NCI-H2029 treated with DMSO at 0.1 percent for 48 hours (cell line): ENCODE measurements at places on chromosomes 4 and X.

- DNase-seq = no peak
Measured at GRCh38 chr4:98803251-98803650, 125.7 kb downstream of the EIF4E start.

- no peak for DNase-seq
Measured at GRCh38 chrX:23765449-23765848, 17.5 kb upstream of the SAT1 start.

GRCh38 chr4:59597536-59598329 lies 1602.4 kb upstream of the ADGRL3 start:
- no peak for DNase-seq

- DNase-seq = no peak
Measured at GRCh38 chr4:116705466-116705865, 379.9 kb downstream of the TRAM1L1 start.

DNA sequence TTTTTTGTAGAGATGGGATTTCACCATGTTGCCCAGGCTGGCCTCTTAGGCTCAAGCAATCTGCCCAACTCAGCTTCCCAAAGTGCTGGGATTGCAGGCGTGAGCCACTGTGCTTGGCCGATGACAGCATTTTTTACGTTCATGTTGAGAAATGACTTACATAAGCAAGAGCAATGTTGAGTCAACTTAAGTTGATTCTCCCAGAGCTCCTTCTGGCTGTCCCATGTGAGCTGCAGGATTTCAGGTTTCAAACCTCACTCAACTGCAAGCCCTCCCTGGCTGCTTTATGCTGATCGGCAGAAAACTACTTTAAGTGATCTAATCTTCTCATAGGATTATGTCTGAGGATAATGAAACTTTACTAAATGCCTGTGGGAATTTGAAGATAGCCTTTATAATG lies 86.8 kb downstream of the GC start:
- DNase-seq = no peak

DNA sequence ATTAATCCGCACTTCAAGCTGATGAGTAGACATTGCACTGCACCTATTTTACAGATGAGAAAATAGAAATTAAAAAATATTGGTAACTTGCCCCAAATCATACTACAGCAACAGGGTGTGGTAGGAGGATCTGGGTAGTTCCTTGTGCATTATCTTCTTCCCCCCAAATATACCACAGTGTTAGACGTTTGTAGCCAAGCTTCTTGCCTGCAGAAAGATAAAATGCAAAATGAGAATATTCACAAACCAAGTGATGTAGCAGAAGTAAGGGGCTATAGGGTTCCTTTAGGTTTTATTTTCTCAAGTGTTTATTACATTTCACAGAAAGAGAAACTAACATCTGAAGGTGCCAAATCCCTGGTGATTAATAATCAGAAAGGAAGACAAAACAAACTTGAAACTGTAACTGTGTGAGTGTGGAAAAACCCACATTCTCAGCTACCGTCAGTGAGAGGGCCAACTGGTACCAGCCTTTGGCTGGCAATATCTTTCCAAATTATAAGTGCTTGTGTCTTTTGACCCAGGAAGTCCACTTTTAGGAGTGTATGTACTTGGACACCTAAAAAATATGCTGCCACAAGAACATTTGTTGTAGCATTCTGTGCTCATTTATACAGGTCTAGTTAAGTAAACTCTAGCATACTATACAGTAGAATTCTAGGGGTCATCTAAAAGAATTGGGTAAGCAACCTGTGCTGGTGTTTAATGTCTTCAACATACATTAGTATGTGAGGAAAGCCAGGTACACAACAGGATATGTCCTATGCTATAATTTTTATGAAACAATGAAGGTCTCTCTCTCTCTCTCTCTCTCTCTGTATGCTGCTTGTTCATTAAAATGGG lies 6.7 kb upstream of the CD38 start:
- no peak for DNase-seq

GRCh38 chr4:77695774-77696173 lies 90.2 kb downstream of the CXCL13 start:
- no peak for DNase-seq

GRCh38 chrX:10769696-10770619 lies 149.6 kb upstream of the MID1 start:
- DNase-seq = peak; percentile 58

DNA sequence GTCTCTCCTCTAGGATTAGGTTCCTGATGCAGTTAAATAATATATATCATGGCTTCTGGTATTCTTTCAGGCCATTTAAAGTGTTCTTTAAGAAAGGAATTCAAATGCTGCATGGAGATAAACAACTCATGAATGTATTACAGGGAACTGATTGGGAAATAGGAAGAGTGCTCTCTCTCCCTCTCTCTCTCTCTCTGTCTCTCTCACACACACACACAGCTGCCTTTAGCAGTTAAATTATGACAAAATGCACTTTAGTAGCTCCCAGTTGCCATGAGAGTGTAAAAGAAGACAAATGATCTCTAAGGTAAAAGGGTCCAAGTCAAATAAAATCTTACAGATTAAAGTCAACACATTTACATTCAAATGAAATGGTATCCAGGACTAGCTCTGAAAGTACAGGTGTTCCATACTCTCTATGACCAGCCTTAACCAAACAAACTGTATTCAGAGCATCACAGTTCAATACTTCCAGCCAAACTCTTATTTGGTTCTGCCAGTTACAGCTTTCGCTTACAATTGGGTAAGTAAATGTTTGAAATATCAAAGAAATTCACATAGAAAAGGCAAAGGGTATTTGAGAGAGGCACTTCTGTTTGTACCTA lies 94.7 kb upstream of the CXXC4 start:
- DNase-seq = peak; percentile 65

GRCh38 chrX:111376897-111377578 lies 35.0 kb downstream of the DCX start:
- no peak for DNase-seq

DNA sequence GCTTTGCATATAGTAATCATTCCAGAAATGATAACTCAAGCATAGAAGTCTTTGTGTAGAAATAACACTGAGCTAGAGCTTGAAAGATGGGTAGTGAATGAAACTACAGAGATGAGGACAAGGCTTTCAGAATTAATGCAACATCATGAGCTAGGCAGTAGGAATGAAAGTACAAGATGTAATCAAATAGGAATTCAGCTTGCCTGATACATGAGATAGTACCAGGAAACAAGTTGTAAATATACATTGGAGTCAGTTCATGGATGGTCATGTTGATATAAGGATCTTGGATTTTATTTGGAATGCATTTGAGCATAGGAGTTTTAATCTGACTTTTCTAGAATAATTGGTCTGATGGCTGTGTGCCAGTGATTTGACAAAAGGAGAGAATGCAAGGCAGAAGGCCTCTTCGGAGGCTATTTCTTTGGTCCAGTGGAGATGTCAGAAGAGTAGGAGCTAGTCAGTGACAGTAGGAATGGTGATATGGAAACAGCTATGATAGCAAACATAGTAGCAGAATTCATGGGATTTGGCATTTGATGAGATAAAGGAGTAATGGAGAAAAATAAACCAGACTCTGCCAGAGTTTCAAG lies 206.4 kb upstream of the PACRGL start:
- DNase-seq = no peak

GRCh38 chr4:174332741-174333493 lies 49.2 kb downstream of the CEP44 start:
- no peak for DNase-seq

DNA sequence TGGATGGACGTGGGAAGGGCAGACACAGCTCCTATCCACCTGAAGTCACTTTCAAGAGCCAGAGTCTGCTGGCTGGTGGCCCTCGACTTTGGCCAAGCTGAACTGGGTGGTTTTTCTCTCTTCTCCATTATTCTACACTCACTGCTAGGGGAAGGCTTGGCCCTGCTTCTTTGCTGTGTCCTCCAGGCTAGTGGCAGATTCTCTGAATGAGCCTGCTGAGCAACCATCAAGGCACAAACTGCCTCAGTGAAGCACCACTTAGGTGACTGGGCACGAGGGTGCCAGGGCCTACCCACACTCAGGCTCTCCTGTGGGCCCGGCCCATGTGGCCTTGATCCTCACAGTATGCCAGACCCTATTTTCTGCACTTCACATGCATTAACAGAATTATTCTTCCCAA lies 92.0 kb downstream of the PJA1 start:
- DNase-seq = no peak

DNA sequence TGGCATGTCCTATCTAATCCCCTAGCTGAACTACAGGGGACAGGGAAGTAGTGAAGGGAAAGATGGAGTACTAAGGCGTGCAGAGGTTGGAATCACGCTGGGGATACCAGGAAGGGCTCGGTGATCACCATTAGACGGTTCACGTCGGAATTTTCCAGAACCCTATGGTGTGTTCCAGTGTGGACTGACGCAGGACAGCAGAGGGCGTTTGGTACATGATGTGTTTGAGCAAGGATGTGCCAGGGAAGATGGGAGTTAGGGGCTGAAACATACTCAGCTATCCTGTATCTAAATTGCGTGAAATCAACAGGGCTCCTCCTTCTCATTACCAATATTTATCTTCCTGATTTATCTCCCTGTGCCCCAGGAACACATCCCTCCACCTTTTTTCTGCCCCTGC lies 33.7 kb downstream of the PRPS2 start:
- DNase-seq = no peak

- DNase-seq = no peak
Measured at GRCh38 chr4:115671581-115671980, 558.2 kb upstream of the NDST4 start.

GRCh38 chr4:37516057-37516775 lies 170.0 kb downstream of the RELL1 start:
- no peak for DNase-seq

DNA sequence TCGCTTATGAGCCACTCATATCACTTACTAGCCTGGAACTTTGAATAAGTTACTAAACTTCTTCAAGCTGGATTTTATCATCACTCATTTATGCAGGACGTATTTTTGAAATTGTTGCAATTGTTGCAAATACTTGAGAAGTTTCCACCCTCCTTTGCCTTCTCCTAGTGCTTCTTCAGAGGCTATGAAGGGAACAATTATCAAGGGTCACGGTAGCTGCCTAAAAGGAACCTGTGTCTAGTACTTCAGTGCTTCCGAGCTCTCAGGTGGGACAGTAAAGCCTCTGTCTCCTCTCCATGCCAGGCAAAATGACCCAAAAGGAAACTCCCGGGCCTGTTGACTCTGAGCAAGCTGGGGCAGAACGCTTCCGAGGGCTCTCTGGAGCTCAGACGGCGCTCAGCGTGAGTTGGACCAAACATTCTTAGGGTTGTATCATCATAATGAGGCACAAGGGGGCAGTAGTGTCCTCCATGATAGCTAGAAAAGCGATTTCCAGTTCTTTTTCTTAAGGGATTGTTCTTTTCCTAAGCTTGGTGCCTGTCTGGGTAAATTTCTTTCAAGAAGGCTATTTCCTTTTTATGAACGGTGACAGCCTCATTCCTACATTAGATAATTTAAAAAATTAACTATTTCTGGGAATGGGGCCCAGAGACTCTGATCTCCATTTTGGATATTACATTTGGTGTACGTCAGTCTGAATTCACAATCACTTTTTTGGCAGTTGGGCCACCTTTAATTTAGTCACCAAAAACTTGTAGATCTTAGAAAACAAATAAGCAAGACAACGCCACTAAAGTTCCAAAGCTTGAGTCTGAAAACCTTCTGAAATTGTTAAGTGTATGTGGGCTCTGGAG lies 73.1 kb downstream of the PACRGL start:
- DNase-seq = peak; percentile 53

GRCh38 chr4:177717407-177717806 lies 275.2 kb upstream of the AGA start:
- no peak for DNase-seq
